T-cell (primary cell): ENCODE measurements at places on chromosomes 13 and 19. TPM values are rescaled to one million over a fixed set of nuclear protein-coding genes. Genes with fewer than 3 reads are reported as not detected.

DNA sequence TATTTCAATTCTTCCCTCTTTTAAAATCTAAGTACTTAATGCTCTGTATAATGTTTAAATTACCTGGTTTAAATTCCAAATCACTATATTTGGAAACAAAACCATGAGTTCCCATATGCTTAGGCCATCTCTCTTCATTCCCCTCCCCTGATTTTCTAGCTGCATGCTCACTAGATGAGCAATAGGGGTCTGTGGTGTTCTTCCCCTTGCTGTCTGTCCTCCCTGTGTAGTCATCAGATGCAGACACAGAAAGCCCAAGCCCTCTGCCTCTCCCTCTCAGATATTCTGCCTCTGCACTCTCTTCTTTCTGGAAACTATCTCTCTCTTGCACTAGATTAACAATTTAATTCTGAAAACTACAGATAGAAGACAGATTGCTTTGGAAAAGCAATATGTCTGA, 1730.2 kb downstream of the OLFM4 start:
- DNase-seq, result no peak

DNA sequence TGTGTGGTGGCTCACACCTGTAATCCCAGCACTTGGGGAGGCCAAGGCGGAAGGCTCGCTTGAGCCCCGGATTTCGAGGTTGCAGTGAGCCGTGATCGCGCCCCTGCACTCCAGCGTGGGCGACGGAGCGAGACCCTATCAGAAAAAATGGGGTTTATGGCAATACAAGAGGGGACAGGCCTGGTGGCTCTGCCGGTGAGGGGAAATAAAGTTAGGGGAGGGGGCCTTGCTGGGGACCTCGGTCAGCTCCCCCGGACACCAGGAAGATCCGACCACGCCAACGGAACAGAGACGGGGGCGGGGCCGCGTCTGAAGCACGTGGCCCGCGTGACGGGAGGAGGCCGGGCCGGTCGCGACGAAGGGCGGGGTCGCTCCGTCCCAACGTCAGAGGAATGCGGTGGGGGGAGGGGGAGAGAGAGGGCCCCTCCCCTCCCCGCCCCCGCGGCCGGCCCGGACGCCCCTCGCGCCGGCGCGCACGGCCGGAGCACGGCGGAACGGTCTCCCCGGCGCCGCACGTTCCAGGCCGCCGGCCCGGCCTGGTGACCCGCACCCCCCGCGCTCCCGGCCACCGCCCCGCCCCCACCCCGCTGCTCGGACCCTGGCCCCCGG, 1.9 kb upstream of the HNRNPL start:
- peak; percentile 86 for DNase-seq

- no peak for DNase-seq
Observed at GRCh38 chr19:50020481-50020880, 4.7 kb downstream of the VRK3 start.

- DNase-seq, result no peak
Observed at GRCh38 chr13:111961651-111962192, 105.2 kb upstream of the SOX1 start.

- no peak for DNase-seq
Observed at GRCh38 chr13:38539632-38540031, 147.2 kb upstream of the FREM2 start.

The LYPD5 gene
- not detected for total RNA-seq

The KIRREL2 gene
- total RNA-seq, result 0.25 TPM

DNA sequence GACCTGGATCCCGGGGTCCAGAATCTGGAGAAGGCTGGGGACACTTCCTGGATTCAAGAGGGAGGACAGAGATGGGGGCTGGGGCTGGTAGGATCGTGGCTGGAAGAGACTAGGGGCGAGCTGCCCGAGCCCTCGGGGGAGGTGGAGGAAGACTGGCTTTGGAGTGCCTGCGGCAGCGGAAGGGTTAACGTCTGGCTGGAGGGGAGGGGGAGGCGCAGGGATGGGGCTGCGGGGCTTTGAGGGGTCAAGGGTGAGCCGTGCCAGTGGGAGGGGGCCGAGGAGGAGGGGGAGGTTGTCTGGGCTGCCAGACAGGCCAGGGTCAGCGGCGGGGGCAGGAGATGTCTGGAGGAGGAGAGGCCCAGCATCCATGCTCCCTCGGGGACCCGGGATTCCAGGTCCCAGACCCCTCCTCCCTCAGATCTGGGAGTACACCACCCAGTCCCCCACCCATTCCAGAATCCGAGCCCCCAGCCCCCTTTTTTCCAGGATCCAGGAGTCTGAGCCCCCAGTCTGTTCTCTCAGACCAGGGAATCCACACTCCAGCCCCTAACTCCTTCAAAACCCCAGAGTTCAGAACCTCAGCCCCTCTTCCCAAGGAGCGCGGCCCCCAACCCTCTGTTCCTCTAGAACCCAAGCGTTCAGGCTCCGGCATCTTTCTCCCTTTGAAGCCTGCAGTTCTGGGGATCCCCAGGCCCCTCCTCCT, 3.2 kb upstream of the SPACA6 start:
- DNase-seq, result peak; percentile 38

The NKG7 gene
- 105 TPM for total RNA-seq

GRCh38 chr13:30757026-30757742, 21.8 kb downstream of the ALOX5AP start:
- DNase-seq, result no peak

GRCh38 chr13:71593566-71593965, 273.4 kb downstream of the DACH1 start:
- no peak for DNase-seq

DNA sequence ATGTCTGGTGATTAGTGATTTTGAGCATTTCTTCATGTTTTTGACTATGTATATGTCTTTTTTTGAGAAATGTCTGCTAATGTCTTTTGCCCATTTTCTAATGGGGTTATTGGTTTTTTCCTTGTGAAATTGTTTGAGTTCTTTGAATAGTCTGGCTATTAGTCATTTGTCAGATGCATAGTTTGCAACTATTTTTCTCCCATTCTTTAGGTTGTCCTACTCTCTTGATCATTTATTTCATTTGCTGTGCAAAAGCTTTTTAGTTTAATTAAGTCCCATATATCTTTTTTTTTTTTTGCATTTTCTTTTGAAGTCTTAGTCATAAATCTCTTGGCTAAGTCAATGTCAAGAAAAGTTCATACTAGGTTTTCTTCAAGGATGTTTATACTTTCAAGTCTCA, 449.8 kb downstream of the DACH1 start:
- DNase-seq, result no peak

DNA sequence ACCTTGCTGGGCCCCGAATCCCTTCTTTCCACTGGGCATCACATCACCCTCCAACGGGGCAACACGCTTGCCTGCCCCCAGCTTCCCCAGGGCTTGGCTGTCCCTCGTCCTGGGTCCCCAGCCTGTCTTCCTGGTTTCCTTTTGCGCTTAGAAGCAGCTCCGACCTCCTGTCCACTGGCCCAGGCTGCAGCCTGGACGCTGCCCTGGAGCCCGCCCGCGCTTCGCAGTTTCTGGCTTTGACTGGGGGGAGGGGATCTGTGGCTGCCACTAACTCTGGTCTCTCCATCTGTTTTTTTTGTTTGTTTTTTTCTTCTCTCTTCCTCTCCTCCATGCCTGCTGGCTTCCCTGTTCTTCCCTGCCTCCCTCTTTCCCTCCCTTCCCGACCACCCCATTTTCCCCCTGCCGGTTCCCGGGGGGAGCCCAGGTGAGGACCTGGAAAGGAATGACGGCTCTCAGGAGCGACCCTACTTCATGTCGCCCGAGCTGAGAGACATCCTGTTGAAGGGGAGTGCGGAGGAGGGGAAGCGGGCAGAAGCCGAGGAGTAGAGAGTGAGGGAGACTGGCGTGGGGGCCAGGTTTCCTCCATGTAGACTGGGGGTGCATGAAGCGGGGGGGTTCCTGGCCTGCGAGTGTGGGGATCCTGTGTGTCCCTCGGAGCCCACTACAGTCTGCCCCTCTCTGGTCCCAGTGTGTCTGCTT, 11.5 kb upstream of the ILF3 start:
- no peak for DNase-seq

- peak; percentile 15 for DNase-seq
Observed at GRCh38 chr13:74061926-74062595, 72.1 kb downstream of the KLF12 start.

- no peak for DNase-seq
Observed at GRCh38 chr19:33365691-33366090, 7.8 kb upstream of the CEBPG start.

The KEAP1 gene
- total RNA-seq, result 64.2 TPM

The GFY gene
- not detected for total RNA-seq

- DNase-seq, result no peak
Observed at GRCh38 chr19:49830766-49831165, 12.7 kb downstream of the MED25 start.
